ENCODE measurements at places on chromosomes 11 and 22. TPM values are rescaled to one million over a fixed set of nuclear protein-coding genes. Genes with fewer than 3 reads are reported as not detected.

The SLC22A12 gene
- total RNA-seq: not detected

The SMTNL1 gene
- not detected for total RNA-seq

The GGTLC2 gene
- not detected for total RNA-seq

The LRP5 gene
- total RNA-seq: 129 TPM

The CARD10 gene
- total RNA-seq: 76.7 TPM

The TSPAN32 gene
- total RNA-seq: not detected

The CCDC89 gene
- total RNA-seq: 0.28 TPM

The OR51I1 gene
- total RNA-seq: not detected

The BTBD18 gene
- not detected for total RNA-seq

The PANX2 gene
- 51.7 TPM for total RNA-seq

The F2 gene
- total RNA-seq: 0.20 TPM

The OR56A1 gene
- not detected for total RNA-seq

The TMPRSS13 gene
- total RNA-seq: 18.5 TPM

The YPEL1 gene
- total RNA-seq: 8.3 TPM

The CD59 gene
- 291 TPM for total RNA-seq

The JAML gene
- total RNA-seq: not detected

The RCOR2 gene
- total RNA-seq: 3.4 TPM

The CASP1 gene
- total RNA-seq: 4.7 TPM

The TMEM225 gene
- not detected for total RNA-seq

The SERPIND1 gene
- not detected for total RNA-seq

The KIAA1671 gene
- 47.7 TPM for total RNA-seq

The RAG1 gene
- total RNA-seq: 0.63 TPM

The KLHDC7B gene
- 0.72 TPM for total RNA-seq

The HEPACAM gene
- not detected for total RNA-seq

The UBASH3B gene
- total RNA-seq: 81.9 TPM

The TYR gene
- not detected for total RNA-seq

The PTPRCAP gene
- total RNA-seq: 1.2 TPM

The OR5A1 gene
- not detected for total RNA-seq

The DTX4 gene
- 28.4 TPM for total RNA-seq

The MMP1 gene
- not detected for total RNA-seq

The SCGB1D2 gene
- not detected for total RNA-seq

The NXPE4 gene
- not detected for total RNA-seq

The TNNT3 gene
- 0.60 TPM for total RNA-seq

The FLRT1 gene
- total RNA-seq: 0.25 TPM

The RASD2 gene
- total RNA-seq: 0.95 TPM

The MIAT gene
- total RNA-seq: 0.45 TPM

The IL10RA gene
- not detected for total RNA-seq

The LMO2 gene
- total RNA-seq: 0.45 TPM

The CDHR5 gene
- not detected for total RNA-seq

The C11orf65 gene
- 1.9 TPM for total RNA-seq

The SLC22A25 gene
- total RNA-seq: not detected

The CD3G gene
- not detected for total RNA-seq

The GLYAT gene
- not detected for total RNA-seq

The SNX32 gene
- total RNA-seq: not detected

The ANKK1 gene
- total RNA-seq: not detected

The POTEH gene
- total RNA-seq: not detected

The KRTAP5-7 gene
- not detected for total RNA-seq

The OPCML gene
- total RNA-seq: not detected

The GCAT gene
- 37.7 TPM for total RNA-seq

The FOLR2 gene
- total RNA-seq: not detected
